ENCODE measurements at places on chromosomes 3 and 15.

- DNase-seq: no peak
Measured at GRCh38 chr15:101176625-101177024, 75.2 kb downstream of the CHSY1 start.

- peak; percentile 53 for DNase-seq
Measured at GRCh38 chr15:36883713-36884517, 216.4 kb downstream of the MEIS2 start.

GRCh38 chr3:129199366-129199765 lies 15.7 kb upstream of the CNBP start:
- DNase-seq: no peak

GRCh38 chr3:135238871-135239614 lies 444.0 kb downstream of the EPHB1 start:
- DNase-seq: no peak

DNA sequence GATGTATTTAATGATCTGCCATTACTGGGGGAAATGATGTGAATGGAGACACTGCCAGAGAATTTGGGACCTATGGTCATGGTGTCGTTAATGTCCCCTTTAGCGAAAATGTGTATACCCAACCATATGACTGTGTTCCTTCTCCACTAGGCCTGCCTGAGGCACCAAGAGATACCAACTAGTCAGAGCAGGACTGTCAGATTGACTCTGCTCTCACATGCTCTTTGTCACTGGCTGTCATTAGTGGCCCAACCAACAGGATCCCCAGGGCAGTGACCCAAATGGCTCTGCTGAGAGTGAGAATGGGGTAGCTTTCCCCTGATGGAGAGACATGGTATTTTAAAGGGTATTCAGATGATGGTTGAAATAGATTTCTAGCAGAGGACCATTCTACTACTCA lies 2.8 kb downstream of the TAGLN3 start:
- DNase-seq: no peak

- DNase-seq: no peak
Measured at GRCh38 chr15:70297465-70298058, 199.8 kb upstream of the TLE3 start.
